Ascending aorta (tissue), 2 donors: ENCODE measurements at places on chromosomes 7 and 10.

DNA sequence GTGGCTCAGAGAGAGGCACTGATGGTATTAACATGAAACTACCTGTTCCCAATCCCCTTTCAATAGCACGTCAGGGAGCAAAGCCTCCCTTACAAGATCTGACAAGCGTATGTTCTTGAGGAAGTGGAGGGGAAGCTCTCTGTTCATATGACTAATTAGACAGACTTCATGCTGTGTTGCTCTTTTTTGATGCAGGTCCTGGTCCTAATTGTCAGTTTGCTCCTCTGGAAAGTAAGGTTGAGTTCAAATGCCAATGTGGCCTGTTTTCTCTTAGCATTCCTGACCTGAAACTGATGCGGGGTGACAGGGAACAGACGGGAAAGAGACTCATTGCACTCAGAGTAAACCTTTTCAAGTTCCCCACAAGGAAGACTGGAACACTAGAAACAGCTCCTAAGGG, 27.0 kb upstream of the TBX20 start:
- no peaks in the 10 kb centered on the region for H3K4me1 ChIP-seq
- no peak overlapping the region for H3K27ac ChIP-seq
- no peaks in the 10 kb centered on the region for H3K27me3 ChIP-seq

- H3K36me3 ChIP-seq, result peaks cover 18% of the 10 kb centered on the region
- H3K27ac ChIP-seq, result peak overlapping the region; percentile 66
- DNase-seq, result no peak
Observed at GRCh38 chr10:72332423-72333111, 22.2 kb downstream of the DNAJB12 start.

DNA sequence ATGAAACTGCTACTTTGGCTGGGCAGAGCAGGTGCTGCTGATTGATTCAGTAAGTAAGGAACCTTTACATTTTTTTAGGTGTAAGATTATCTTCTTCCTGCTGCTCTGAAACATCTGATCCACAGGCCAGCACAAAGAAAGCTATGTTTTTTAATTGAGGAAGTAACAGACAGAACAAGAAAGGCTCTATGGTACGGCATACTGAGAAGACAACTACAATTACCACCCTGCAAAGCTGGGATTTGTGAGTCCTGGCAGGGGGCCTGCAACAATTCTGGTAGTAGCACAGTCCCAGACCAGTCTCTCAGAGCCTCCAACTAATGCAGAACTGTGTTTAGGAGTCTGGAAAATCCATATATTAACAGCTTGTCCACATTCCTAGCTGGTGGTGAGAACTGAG, 103.0 kb upstream of the LRRTM3 start:
- no peaks in the 10 kb centered on the region for H3K36me3 ChIP-seq
- no peaks in the 10 kb centered on the region for H3K27me3 ChIP-seq
- H3K27ac ChIP-seq, result no peak overlapping the region
- DNase-seq, result no peak
- H3K4me3 ChIP-seq, result no peak overlapping the region

DNA sequence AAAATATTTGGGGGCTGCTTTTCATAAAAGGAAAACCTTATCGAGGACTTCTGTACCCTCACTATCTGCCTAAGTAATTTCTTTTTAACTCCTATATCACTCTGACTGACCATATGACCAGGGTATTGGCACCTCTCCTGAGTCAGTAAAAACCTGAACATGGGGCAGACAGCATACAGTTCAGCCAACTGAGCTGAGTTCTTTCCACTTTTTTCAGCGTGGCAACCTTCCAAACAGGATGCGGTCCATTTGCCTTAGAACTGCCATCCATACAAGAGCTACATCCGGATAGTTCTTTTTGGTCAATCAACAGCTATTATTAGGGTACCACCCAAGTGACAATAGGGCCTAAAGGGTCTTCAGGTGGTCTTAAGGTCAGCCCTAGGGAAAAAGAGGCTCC, 122.6 kb downstream of the MARCHF5 start:
- H3K36me3 ChIP-seq, result no peaks in the 10 kb centered on the region
- no peak overlapping the region for H3K27ac ChIP-seq
- no peak for DNase-seq
- no peaks in the 10 kb centered on the region for H3K4me1 ChIP-seq
- H3K27me3 ChIP-seq, result no peaks in the 10 kb centered on the region
- H3K4me3 ChIP-seq, result no peak overlapping the region

DNA sequence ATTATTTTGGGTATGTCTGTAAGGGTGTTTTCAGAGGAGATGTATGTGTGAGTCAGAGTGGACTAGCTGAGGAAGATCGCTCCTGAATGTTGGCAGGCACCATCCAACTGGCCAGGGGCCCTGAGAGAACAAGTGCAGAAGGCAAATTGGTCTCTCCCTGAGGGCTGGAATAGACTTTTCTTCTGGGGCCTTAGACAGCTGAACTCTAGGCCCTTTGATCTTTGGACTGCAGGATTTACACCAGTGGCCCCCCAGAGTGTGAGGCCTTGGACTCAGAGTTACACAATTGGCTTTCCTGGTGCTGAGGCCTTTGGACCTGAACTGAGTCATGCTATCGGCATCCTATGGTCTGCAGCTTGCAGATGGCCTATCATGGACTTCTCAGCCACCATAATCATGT, 217.2 kb downstream of the REEP3 start:
- no peaks in the 10 kb centered on the region for H3K27me3 ChIP-seq
- no peak overlapping the region for H3K4me3 ChIP-seq
- no peaks in the 10 kb centered on the region for H3K4me1 ChIP-seq
- no peaks in the 10 kb centered on the region for H3K36me3 ChIP-seq
- no peak for DNase-seq

GRCh38 chr7:40541336-40541735, 406.5 kb downstream of the SUGCT start:
- no peak overlapping the region for H3K27ac ChIP-seq
- no peak overlapping the region for H3K4me3 ChIP-seq
- H3K4me1 ChIP-seq, result peaks cover 5% of the 10 kb centered on the region
- DNase-seq, result no peak

- H3K4me1 ChIP-seq, result peaks cover 11% of the 10 kb centered on the region
- H3K4me3 ChIP-seq, result no peak overlapping the region
- peaks cover 12% of the 10 kb centered on the region for H3K36me3 ChIP-seq
Observed at GRCh38 chr10:103603382-103603781, 109.9 kb downstream of the NEURL1 start.

DNA sequence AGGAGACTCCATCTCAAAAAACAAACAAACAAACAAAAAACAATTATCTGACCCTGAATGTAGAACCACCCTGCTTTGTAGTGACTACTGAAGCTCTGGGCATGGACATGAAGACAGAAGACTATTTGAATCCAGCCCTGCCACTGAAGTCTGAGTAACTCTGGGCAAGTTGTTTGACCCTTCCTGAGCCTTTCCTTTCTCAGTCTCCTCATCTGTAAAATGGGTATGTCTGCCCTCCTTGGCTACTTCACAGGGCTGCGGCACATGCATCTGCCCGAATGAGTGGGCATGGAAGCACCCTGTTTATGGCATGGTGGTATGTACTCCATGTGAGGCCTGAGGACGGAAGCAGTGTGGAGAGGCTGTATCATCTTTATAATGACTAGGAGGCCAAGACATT, 22.2 kb upstream of the MALSU1 start:
- no peak for DNase-seq
- no peak overlapping the region for H3K27ac ChIP-seq
- no peak overlapping the region for H3K4me3 ChIP-seq
- peaks cover 5% of the 10 kb centered on the region for H3K36me3 ChIP-seq

DNA sequence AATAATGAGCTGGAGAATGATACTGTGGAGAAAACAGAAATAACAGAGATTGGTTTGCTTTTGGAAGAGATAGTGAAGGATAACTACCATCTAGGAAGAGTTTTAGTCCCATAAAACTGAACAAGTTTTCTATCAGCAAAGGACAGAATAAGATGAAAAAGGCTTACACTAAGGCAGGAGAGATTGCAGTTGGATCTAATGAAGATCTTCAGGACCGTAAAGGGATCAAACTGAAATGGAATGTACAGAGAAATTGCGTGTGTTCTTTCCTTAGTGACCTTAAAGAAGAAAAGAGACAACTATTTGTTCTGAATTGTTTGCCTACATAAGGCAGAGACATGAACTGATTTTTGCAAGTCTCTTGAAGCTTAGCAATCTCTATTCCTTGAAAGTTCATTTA, 191.7 kb upstream of the MTPN start:
- DNase-seq, result no peak
- H3K4me3 ChIP-seq, result no peak overlapping the region
- H3K27me3 ChIP-seq, result no peaks in the 10 kb centered on the region

DNA sequence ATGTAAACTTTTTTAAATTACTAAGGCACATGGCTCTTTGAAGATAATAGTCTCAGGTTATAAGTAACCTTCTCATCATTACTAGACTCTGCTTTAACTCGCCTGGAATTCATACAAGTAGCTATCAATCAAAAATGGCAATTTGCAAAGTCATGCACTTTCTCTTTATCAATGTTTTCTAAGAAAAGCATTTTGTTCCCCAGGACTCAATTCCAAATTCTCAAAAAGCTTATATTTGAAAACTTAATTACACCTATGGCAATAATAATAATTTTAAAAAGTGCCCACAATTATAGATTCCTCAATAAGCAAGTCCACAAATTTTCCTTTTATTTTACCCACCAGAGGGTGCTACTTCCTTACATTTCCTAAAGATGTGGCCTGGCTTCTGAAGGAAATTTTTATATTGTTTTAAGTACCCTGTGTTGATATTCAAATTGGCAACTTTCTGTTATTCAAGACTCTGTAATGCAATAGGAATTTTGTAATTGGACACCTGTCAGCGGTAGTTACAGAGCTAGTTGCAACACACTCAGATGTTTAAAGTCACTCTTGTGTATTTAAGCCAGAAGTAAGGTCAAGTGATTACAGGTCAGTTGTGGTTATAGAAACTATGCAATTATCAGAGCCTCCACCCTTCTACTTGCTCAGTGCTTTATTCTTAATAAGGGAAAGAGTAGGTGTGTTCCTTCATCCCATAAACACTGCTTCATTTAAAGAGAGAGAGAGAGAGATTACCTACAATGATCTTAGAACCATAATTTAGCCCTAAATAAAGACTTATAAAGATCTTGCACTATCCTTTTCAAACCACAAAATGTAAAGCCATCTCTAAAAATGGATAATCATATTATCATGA, 47.1 kb upstream of the HYAL4 start:
- no peak overlapping the region for H3K4me3 ChIP-seq
- no peak for DNase-seq
- H3K27ac ChIP-seq, result no peak overlapping the region
- H3K4me1 ChIP-seq, result no peaks in the 10 kb centered on the region

- H3K27me3 ChIP-seq, result no peaks in the 10 kb centered on the region
- DNase-seq, result no peak
- peaks cover 21% of the 10 kb centered on the region for H3K36me3 ChIP-seq
- peaks cover 20% of the 10 kb centered on the region for H3K4me1 ChIP-seq
- no peak overlapping the region for H3K27ac ChIP-seq
- H3K4me3 ChIP-seq, result peak overlapping the region; percentile 92
Observed at GRCh38 chr7:107746006-107746405, 2.1 kb downstream of the CBLL1 start.

DNA sequence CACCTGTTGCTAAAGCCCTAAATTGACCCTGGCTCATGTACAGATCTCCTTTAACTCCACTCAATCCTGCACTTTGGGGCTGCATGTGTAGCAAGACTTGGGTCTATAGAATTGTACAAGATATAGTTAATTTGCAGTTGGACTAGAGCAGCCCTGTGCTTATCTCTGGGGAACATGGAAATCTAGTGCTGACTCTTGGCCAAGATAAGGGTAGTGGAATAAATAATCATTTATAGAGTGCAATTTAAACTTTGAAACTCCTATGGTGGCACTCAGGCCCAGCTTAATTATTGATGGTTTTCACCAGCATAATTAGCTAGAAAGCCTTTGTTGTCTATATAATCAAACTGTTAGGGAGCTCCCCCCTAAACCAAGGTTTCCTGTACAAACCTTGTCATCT, 39.2 kb upstream of the MBL2 start:
- no peak overlapping the region for H3K4me3 ChIP-seq
- no peaks in the 10 kb centered on the region for H3K36me3 ChIP-seq
- no peaks in the 10 kb centered on the region for H3K4me1 ChIP-seq
- H3K27ac ChIP-seq, result no peak overlapping the region
- DNase-seq, result no peak

- no peaks in the 10 kb centered on the region for H3K27me3 ChIP-seq
- H3K4me1 ChIP-seq, result no peaks in the 10 kb centered on the region
- H3K36me3 ChIP-seq, result no peaks in the 10 kb centered on the region
- no peak for DNase-seq
- no peak overlapping the region for H3K4me3 ChIP-seq
Observed at GRCh38 chr7:48158404-48158803, 12.9 kb upstream of the ABCA13 start.

DNA sequence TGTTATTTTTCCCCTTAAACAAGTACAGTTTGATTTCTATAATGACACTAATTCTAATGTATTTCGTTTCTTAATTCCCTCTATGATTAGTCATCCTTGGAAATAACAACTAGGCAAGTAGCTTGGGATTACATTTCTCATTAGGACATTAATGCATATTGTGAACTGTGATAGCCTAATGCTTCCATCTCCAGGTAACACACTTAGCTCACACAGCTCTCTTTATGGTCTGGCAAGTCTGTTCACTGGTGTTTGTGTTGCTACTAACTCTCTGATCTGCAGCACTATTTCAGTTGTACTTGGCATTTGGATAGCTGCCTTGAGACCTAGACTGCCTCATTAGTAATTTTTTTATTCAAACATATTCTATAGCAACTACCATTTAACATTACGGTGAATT, 853.2 kb downstream of the SORCS3 start:
- H3K4me3 ChIP-seq, result no peak overlapping the region
- no peak for DNase-seq
- H3K27me3 ChIP-seq, result no peaks in the 10 kb centered on the region
- H3K36me3 ChIP-seq, result no peaks in the 10 kb centered on the region
- H3K27ac ChIP-seq, result no peak overlapping the region

DNA sequence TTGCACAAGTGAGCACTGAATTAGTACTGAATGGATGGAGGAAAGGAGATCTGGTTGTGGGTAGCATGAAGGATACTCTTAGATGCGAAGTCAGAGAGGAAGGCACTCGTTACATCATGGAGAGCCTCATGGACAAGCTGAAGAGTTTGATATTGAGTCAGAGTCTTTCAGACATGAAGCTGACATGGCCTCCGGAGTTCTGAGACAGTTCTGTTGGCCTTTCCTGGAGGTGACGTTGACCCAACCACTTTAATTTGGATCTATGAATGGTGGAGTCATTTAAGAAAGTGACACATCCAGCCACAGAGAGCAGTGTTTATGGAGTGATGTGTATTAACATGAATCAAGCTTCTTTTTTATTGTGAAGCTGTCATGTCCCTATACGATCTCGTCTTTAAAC, 286.3 kb upstream of the CDC14C start:
- H3K4me3 ChIP-seq, result no peak overlapping the region
- H3K27me3 ChIP-seq, result no peaks in the 10 kb centered on the region
- no peaks in the 10 kb centered on the region for H3K4me1 ChIP-seq
- no peaks in the 10 kb centered on the region for H3K36me3 ChIP-seq
- DNase-seq, result no peak

GRCh38 chr10:88651101-88651551, 13.1 kb upstream of the LIPF start:
- H3K36me3 ChIP-seq, result no peaks in the 10 kb centered on the region
- H3K4me1 ChIP-seq, result no peaks in the 10 kb centered on the region
- H3K4me3 ChIP-seq, result no peak overlapping the region
- H3K27ac ChIP-seq, result no peak overlapping the region
- DNase-seq, result no peak

GRCh38 chr10:23151071-23151470, 41.0 kb upstream of the PTF1A start:
- H3K36me3 ChIP-seq, result no peaks in the 10 kb centered on the region
- H3K27me3 ChIP-seq, result no peaks in the 10 kb centered on the region
- DNase-seq, result no peak

- DNase-seq, result no peak
- no peaks in the 10 kb centered on the region for H3K36me3 ChIP-seq
- no peak overlapping the region for H3K27ac ChIP-seq
Observed at GRCh38 chr10:76632767-76633051, 1004.9 kb downstream of the KCNMA1 start.
